ENCODE measurements at places on chromosomes 3 and 15.

DNA sequence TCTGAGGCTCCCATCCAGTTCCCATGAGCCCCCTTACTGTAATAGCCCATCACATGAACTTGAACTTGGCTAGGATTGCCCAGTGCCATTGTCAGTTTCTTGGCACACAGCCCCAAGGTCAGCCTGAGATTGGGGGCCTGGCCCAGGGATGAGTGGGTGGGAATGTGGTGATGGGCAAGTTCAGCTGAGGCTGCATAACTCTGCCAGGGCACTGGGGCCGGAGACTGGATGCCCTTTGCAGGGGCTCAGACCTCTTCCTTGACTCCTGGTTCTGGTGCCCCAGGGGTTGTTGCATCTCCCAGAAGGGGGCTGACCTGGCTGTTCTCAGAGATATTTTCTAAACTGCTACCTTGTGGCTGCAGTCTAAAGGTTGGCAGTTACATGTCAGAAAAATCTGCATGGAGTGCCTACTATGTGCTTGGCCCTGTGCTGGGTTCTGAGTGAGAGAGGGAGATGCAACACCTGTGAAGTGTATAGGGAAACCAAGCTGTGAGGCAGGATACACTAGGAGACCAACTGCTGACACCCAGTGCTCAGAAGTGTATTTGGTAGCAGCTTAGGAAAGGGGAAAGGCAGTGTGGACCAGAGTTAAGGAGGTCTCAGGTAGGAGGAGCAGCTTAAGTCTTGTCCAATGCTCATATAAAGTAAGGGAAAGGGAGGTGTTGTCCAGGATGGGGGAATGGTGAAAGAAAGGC lies 74.8 kb upstream of the PRR23C start:
- DNase-seq, result no peak

DNA sequence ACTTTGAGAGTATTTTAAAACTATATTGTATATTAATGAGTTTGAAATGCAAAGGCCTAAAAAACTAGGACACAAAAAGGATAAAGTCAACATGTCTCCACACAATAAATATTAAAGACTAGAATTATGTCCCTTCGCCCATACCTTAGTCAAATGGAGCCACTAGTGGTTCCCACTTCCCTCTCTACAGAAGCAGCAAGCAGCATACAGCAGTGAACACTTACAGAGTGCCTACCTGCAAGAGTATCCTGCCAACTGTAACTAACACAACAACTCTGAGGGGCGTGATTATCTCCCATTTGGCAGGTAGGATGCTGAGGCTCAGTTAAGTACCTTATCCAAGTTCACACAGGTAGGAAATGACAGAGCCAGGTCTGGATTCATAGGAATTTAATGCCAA lies 17.2 kb downstream of the DYNC1LI1 start:
- no peak for DNase-seq

- DNase-seq, result no peak
Observed at GRCh38 chr3:170324962-170325361, 32.6 kb upstream of the SKIL start.

DNA sequence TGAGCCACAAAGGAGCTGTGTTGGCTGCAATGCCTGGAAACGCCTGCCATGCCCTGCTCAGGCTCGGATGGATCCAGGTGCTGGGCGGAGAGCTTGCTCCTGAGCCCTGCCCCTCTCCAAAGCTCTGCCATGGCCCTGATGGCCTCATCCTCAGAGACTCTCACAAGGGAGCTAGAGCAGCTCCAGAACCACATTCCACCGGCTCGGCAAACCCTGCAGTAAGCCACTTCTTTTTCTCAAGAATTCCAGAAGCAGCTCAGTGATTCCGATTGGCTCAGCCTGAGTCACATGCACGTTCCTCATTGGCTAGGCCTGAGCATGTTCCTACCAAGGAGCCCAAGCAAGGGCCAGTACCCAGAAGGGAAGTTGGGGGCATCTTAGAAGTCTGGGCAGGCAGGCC lies 24.8 kb downstream of the TPRA1 start:
- no peak for DNase-seq
